ENCODE measurements at places on chromosomes 5 and 9.

GRCh38 chr9:19409401-19410194 is 789 bp downstream of the ACER2 start:
- DNase-seq = peak; percentile 43

- DNase-seq = no peak
These were observed 15.7 kb upstream of the STARD4 start for GRCh38 chr5:111528056-111528455.

DNA sequence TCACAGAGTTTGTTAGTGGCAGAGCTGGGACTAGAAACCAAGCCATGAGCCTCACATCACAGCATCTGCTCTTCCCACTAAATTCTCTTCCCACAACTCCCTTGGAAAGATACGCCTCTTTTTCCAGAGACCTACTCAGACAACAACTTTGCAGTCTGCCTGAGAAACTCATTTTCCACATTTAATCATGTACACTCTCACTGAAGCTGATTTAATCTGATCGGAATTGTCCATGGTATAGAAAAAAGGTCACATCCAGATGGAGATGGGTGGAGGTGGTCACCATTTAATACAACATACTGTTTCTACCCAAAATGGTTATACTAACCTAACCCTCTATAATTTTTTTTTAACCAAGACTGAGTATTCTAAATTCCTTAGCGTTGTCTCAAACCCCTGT is 366.2 kb downstream of the ENC1 start:
- DNase-seq = no peak

DNA sequence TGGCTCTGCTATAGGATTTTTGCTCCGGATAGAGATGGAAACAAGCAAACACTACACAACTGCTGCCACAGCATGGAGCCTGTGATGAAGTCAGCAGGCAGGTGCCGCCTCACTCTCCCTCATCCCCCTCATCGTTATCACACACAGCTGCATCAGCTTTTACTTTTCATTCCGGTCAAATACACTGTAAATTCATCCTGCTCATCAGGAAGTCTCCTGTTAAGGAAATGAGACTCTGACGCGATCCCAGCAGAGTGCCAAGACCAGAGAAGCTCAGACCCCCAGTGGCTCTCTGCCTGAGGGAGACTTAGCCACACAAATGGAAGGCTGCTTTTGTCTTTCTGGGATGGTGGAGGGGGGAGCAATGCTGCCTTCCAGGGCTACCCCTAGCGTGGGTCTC is 270.2 kb downstream of the ELAVL2 start:
- DNase-seq = no peak

DNA sequence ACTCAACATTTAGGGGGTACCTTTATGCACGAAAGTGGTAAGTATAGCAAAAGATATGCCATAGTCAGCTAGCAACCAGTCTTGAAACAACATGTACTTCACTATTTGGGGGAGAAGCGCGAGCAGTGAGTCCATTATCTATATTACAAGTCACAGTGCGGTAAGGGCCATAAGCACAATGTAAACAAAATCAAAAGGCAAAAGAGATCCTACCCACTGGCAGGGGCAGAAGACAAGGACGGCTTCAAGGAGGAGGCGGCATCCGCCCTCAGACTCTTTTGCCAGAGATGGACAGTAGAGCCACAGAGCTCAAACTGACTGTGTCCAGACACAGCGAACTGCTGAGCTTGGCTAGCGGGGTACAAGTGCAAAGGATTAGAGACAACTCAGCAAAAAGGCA is 9.6 kb downstream of the MAPK9 start:
- DNase-seq = no peak

- no peak for DNase-seq
These were observed 5.9 kb upstream of the ACSL6 start for GRCh38 chr5:132017316-132017715.

GRCh38 chr5:166245556-166245955 is 2045.9 kb upstream of the WWC1 start:
- no peak for DNase-seq

DNA sequence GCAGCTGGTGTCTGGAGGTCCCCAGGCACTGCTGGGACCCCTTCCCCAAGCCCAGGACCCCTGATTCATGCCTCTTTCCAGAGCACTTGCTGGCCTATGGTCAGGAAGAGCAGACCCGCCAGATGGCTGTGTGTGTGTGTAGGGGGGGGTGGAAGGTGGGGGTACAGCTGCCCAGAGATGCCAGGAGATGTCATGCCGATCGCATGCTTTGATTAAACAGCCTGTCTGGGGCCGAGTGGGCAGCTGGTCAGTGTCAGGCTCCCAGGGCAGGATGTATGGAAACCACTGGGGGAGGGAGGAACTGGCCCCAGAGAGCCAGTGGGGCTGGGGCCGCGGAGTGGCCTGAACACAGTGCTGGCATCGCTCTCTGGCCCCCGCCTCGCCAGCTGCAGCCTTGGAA is 23.7 kb downstream of the RXRA start:
- DNase-seq = no peak

DNA sequence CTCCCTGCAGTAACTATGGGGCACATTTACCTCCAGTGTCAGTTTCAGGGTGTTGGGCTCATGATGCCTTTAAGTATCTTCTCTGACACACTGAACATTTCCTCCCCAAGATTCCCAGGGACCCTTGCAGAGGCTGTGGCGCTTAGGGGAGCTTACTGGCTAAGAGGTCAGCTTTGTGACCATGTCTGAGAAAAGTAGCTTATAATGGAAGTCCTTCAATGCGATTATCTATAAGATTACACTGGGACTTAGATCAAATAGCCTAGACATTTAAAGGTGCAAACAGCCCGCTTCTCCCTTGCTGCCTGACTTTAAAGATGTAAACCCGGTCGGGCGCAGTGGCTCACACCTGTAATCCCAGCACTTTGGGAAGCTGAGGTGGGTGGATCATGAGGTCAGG is 25.4 kb downstream of the FABP6 start:
- no peak for DNase-seq

GRCh38 chr9:93708289-93708986 is 132.1 kb downstream of the PHF2 start:
- no peak for DNase-seq

GRCh38 chr5:177023303-177023664 is 788 bp downstream of the ZNF346 start:
- DNase-seq = no peak

DNA sequence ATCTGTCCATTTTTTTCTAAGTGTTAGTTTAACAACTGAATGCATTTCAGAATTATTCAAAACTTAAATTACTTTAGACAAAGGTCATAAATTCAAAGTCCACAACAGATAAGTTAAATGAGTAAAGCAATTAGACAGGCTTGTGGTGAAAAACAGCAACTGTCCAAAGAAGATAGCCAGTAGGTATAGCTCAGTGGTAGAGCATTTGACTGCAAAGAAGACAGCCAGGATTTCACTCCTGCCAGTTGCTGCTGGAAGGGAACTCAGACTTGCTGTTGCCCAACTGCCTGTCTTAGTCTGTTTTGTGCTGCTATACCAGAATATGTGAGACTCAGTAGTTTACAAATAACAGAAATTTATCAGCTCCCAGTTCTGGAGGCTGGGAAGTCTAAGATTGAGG is 10.0 kb downstream of the FANCC start:
- no peak for DNase-seq

GRCh38 chr9:110126499-110126941 is 81.4 kb downstream of the C9orf152 start:
- peak; percentile 64 for DNase-seq

DNA sequence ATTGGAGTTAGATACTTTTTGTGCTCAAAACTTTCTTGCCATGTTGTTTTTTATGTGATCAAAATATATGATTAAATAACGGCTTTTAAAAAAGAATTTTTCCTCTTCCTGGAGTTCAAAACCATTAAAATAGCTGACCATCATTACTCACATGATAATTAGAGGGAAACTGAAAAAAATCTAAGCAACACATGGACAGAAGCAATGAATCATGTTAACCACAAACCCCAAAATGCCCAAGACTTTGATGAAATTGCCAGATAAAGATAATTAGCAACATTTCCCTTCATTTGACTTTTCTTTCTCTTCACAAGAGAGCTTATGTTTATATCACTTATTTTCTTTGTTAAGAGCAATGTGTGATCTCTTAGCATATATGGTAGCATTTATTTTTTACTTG is 1294.2 kb downstream of the EFNA5 start:
- DNase-seq = no peak

DNA sequence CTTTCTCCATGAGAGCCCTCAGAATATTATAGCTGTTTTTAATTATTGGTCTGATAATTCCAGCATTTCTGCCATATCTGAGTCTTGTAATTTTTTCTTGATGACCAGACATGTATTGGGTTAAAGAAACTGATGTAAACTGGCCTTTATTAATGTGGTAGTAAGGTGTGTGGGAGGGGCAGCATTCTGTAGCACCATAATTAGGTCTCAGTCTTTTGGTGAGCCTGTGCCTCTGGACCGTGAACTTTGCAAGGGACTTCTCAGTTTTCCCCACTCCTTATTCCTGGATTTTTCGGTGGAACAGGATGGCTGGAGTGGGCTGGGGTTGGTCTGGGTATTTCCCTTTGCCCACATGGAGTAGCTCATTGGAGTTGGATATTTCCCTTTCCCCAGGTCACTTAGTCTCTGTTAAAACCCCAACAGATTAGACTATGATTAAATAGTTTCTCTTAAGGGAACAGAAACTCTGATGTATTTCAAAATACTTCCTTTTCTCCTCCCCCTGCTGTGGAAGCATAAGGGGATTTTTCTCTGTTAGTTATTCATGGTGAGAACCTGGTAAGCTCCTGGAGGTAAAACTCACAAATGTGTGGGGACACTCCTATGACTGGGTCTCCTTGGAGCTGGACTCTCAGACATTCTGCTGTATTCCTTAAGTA is 52.4 kb downstream of the FSD1L start:
- peak; percentile 36 for DNase-seq

- DNase-seq = peak; percentile 40
These were observed at the start of gene PIP5K1B for GRCh38 chr9:68704814-68705530. Gene PIP5K1B, plus strand, starts transcription at chr9:68705240. Its CDS starts 117,375 bp downstream, at chr9:68822615.

DNA sequence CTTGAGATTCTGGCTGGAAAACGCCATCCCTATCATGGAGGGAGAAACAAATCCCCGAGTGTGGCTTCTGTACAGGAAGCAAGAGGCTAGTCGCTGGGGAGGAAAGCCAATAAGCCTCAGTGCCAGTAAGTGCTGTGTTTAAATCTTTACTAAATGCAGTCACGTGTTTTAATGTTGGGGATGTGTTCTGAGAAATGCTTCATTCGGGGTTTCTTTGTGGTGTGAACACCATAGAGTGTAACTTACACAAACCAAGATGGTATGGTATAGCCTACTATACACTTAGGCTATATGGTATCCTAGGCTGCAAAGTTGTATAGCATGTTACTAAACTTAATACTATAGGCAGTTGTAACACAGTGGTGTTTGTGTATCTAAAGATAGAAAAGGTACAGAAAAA is 94.7 kb downstream of the GCNT1 start:
- DNase-seq = no peak

DNA sequence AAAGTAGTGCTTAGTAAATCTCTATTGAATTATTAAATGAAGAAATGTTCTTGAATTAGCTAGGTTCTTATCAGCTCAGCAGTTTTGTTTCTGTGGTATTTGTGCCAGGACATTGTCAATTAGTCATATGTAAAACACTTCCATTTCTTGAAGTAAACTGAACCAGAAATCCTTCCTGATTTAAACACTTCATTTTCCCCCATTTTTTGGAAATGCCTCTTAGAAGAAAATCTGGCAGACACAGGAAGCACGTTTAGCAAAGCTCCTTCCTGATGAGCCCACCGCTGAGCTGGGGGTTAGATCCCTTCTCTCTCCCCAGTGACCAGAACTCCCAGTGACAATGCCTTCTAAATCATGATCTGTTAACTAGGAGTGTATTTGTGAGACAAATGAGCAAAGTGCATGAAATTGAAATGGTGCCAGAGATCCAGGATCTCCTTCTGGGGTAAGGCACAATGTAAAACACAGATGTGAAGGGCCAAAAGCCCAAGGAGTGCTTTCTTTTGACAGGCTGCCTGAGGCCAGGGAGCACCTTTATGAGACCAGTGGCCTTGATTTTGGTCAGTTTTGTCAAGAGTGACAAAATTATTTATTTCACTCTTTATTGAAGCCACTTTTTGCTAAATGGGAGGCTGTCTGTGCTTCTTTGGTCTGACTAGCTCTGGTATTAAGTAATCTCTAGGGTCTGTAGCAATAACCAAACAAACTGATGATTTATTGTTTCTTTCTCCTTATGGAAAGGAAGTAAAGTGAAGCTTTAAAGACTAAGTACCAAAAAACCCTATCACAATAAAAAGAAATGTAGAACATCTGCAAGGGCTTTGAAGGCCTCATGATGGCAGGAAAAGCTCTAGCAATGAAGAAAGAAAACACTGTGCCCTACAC is 25.5 kb upstream of the RUSC2 start:
- peak; percentile 58 for DNase-seq

DNA sequence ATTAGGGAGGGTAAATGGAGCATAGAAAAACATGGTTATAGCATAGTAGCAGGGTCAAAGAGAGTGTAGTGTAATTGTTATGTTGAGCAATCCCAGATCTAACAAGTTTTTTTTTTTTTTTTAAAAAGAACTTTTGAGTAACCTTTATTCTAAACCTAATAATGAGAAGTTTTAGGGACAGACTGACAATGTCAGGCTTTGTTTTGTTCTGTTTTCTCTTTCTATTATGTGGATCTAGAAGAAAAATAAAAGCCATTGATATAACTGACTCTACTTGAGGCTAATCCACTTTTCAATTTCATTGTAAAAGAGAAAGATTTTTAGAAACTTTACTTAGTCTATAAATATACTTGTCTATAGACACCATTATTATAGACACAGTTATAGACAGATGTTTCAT is 200.0 kb downstream of the FAM170A start:
- no peak for DNase-seq

Data from fibroblast of pulmonary artery (primary cell).